ENCODE measurements at places on chromosomes 13 and 19.
A peak's percentile ranks its signal among the peaks of the same experiment; 100 is the strongest.

DNA sequence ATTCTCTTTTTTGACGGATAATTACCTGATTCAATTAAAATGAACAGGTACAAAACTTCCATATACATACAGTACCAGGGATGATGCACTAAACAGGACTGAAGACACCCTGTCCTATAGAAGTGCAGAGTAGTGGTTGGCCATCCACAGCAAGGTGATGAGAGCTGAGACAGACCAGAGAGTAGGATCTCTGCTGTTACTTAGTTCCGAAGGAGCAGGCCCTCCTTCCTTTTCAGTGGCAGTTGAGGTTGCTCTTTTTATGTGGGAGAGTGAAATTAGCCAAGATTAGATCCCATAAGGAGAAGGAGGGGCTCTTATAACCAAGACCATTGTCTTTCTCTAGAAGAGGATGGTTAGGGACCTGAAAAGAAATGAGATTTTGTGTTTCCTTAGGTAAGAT lies 4.0 kb downstream of the PDS5B start:
- no peak for DNase-seq

DNA sequence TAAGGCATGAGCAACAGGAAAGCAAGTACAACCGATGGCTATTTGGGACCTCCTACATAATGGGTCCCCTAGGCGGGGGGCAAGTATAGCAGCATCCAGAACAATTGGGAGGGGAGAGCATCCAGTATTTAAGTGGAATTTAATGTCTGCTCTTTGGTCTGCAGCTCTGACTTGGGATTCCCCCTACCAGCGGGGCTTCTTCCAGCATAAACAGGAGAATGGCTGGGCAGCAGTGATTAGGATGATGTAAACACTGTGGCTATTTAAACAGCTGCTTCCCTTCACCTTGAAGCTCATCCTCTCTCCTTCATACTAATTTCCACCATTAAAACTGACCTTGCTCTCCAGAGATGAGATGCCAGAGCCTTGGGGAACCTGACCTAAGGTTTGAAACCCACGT lies 73.9 kb upstream of the OXGR1 start:
- DNase-seq, result no peak

DNA sequence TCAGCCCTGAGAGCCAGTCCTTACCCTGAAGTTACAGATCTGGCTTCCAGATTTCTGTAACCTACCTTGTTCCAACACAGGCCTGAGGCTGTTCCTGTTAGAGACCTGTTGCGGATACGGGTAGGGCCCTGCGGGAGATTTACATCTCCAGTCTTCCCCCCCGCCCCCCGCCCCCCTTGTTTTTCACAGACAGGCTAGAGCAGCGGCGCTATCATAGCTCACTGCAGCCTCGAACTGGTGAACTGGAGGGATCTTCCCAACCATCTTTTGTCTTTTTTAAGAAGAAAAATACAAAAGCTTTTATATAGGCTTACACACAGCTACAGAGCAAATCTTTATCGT lies 10.6 kb upstream of the CEACAM21 start:
- no peak for DNase-seq

- no peak for DNase-seq
These were observed 64.9 kb downstream of the DNAJC3 start for GRCh38 chr13:95741584-95742563.

DNA sequence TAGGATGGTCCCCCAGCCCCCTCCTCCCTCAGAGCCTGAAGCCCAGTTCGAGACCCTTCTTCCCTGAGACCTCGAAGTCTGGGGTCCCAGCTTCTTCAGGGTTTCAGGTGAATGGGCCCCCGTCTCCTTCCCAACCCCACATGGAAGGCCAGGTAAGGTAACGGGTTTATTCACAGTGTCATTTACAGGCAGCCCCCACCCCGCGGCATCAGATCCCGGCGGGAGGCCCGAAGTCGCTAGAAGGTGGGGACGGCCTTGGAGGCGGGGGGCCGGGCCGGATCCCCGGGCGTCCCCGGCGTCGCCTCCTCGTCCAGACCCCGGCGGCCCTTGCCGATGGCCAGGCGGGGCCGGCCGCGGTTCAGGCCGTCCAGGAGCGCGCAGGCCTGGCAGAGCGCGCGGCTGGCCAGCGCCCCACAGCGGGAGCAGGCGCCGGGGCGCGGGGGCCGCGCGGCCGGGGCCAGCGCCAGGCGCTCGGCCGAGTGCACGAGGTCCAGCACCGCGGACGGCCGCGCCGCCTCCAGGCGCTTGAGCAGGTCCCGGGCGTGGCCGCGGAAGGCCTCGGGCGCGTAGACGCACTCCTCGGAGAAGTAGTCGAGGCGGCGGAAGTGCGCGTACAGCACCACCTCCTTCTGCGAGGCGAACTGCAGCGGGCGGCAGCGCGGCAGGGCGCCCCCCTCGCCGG lies 9.7 kb downstream of the CTU1 start:
- no peak for DNase-seq

- peak; percentile 95 for DNase-seq
These were observed 4.8 kb downstream of the FCHO1 start for GRCh38 chr19:17755977-17756670.

Measured in Ammon's horn (tissue), 1 donor.